ENCODE measurements at places on chromosomes 1 and 21.

DNA sequence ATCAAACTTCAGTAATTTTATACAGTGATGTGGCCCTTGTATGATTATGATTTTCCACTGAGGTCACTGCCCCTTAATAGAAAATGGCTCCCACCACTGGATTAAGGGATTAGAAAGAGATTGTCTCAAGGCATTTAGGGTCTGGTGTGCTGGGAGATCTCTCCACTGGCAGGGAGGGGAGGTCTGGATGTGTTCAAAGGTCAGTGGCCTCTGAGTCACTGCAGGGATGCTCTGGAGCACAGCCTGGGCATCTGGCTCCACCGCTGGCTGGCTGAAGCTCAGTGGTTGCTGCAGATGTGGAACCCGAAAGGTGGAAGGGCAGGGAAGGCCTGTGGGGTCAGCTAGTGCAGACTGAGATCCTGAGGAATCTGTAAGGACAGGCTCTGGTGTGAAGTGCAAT lies 18.3 kb upstream of the CHI3L1 start:
- no peak for DNase-seq

DNA sequence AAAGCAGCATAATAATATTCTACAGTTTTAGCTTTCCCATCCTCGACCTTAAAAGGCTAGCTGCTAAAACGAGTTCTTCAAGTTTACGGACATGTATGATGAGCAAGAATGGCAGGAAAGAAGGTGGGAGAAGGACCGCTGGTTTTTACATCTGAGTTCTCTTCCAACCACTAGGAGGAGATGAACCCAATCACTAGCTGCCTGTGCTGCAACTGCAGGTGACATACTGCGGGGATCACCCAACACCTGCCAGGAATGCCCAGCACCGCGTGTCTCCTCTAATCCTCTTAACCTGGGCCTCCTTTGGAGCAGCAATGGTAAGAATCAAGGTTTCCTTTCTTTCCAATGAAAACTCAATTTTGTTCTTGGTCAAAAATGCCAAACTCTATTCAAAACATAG lies 23.5 kb downstream of the TOR3A start:
- peak; percentile 67 for DNase-seq

- no peak for DNase-seq
These were observed 22.4 kb upstream of the CD34 start for GRCh38 chr1:207933205-207933800.

DNA sequence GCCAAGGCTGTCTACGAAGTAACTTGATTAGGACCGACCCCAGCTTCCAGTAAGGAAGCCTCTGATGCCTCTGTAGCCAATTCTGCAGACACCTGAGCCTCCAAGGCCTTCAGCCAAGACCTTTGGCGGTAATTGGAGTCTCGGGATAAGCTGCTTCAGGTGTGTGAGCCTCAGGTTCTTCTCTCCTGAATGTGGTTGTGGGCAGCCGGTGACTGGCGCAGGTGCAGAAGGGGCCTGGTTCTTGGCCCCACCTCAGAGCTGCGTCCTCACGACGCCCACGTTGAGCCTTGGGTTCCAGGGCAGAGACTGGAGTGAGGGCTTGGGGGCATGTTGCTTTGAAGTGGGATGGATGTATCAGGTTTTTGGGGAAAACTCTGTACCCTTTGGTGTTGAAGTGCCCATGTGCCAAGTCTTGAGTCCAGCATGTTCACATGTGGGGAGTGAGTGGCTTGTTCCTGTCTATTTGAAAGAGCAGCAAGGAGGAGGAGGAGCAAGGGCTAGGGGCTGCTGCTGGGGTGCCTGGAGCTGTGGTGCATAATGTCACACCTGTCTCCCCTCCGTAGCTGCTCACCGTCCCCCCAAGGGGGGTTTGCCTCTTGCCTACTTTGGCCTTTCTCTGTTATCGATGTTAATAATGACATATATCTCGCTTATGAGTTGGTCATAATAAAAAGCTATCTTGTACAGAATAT lies 1.4 kb downstream of the PSEN2 start:
- DNase-seq = no peak

DNA sequence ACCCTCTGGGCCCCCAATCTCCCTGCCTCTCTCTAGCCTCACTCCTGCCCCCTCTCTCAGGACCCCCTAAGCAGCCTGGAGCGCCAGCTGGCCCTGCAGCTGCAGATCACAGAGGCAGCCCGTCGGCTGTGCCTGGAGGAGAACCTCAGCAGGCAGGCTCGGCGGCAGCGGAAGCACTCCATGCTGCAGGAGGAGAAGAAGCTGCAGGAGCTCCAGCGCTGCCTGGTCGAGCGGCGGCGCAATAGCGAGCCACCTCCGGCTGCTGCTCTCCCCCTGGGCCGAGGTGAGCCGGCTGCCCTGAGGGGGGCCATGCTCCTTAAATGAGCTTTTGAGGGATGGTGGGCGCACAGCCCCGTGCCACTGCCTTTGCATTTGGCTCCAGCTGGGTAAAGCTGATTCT lies 6.2 kb downstream of the INAVA start:
- DNase-seq = no peak

DNA sequence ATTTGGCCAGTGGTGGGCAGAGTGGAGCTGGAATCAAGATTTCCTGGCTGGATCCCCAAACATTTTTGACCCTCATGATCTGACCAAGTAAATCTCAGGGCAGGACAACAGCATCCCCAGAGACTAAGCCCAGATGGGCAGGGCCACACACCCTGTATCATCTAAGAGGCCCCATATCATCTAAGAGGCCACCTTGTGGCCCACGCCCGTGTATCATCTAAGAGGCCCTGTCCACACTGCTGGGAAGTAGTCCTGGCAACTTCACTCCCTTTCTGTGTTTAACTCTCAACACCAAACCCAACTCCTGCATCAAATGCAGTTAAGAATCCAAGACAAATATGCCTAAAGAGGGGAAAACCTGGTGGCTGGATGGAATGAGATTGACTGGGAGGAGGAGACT lies 81.6 kb upstream of the SSX2IP start:
- DNase-seq = no peak

DNA sequence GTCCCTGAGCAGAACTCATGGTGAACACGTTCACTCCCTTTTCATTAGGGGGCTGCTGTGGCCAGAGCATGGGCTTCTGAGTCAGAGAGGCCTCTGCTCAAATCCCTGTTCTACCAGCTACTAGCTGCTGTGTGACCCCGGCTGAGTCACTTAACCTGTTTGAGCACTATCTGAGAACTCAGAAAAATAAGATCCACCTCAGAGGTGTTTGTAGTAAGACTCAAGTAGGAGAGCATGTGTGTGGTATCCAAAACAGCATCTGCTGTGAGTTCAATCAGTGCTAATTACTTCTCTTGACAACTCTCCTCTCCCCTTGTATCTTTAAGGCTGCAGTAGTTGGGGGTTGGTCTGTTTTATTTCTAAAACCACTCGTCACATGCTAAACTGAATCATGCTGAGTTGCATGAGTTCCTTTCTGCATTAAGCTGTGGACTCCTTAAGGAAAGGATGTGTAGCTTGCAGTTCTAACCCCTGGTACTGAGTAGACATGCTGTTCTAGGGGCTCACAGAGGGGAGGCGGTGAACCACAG lies 39.7 kb upstream of the JUN start:
- DNase-seq = peak; percentile 15

DNA sequence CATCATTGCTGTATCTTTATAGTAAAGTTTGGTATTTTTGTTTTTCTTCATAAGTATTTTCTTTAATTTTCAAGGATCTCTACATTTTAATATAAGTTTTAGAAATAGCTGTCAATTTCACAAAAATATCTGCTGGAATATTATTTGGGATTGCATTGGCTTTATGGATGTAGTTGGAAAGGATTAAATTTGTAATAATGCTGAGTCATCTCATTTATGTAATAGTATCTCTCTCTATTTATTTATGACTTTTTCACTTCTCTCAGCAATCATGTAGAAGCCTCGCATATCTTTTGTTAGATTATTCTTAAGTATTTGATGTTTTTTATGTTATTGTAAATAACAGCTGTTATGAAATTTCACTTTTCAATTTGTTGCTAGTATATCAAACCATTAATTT lies 223.1 kb upstream of the POGK start:
- DNase-seq = no peak

- no peak for DNase-seq
These were observed 279.8 kb upstream of the VAMP3 start for GRCh38 chr1:7491109-7491817.

- DNase-seq = no peak
These were observed 67.6 kb downstream of the CDC7 start for GRCh38 chr1:91568261-91568660.

DNA sequence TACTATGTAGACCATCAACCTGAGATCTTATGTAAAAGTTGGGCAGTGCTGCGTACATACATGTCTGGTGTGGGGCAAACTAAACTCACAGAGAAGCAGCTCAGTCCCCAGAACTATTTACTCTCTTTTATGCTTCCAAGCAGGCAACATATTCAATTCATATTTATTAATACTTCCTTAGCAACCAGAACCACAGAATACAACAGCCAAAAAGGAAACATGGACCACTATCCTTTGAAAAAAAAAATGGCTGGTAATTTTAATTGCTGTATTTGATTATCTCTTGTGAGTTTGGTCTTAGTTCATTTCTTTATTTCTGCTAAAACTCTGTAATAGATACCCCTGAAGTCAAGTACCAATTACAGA lies 1.5 kb upstream of the PPP1R15B start:
- DNase-seq = no peak

DNA sequence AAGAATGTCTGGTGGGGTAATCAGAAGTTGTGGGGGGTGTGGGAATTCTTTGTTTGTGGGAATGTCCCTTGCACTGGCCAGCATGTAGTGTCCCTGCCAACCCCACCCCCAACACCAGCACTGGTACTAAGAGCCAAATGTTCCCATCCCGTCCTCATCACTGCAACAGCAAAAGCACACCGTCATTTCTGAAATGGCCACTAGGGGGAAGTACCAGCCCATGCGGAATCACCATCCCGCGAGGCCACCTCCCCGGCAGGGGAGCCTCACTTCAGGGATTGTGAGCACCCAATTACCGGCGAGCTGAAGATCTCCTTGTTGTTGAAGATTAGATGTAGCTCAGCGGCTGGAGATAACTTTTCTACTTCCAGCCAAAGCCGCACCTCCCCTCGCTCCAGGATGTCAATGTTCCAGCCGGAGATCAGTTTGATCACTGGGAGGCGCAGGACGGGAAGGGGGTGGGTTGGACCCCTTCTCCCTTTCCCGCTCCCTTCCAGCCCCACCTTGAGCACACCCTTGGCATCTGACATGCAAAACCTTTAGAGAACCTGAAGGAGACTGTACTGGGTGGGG lies 41.0 kb downstream of the MYOM3 start:
- peak; percentile 93 for DNase-seq

DNA sequence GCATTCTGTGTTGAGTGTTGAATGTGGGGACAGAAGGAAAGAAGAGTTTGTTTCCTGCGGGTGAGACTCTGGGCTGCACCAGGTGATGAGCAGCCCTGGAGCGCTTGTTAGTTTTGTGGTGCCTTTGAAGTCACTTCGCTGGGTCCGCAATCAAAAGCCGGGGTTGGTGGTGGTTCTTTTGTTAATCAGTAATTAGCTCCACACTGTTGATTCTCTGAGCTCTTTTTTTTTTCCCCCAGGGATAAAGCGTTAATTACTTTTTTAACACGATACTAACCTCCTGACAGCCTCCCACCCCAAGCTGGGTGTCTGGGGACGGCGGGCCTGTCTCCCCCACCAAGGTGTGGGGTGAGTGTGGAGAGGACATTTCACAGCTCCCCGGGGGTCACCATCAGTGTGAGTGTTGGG lies 56.6 kb downstream of the AGPAT3 start:
- peak; percentile 55 for DNase-seq

GRCh38 chr1:14627608-14628489 lies 29.4 kb downstream of the KAZN start:
- DNase-seq = no peak

GRCh38 chr1:95854457-95854856 lies 620.4 kb downstream of the RWDD3 start:
- no peak for DNase-seq

GRCh38 chr1:101122452-101123166 lies 97.0 kb upstream of the DPH5 start:
- DNase-seq = no peak

DNA sequence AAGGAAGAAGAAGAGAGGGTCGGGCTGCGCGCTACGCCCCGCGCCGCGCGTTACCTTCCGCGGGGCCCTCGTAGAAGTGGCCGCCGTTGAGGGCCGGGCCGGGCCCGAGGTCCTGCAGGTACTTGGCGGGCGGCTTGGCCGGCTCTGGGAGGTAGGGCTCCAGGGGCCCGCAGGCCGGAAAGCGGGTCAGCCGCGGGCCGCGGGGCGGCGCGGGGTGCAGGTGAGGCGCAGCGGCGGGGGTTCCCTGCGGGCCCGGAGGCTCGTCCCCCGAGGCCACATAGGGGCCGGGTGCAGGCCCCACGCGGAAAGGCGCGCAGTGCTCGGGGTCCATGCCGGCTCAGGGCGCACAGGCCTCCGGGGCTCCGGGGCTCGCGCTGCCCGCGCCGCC lies 196 bp downstream of the ALX3 start:
- no peak for DNase-seq

Measured in Karpas-422 (cell line).